ENCODE measurements at places on chromosomes 12 and 14. TPM values are rescaled to one million over a fixed set of nuclear protein-coding genes. Genes with fewer than 3 reads are reported as not detected.

The FOXM1 gene
- 38.2 TPM for total RNA-seq

DNA sequence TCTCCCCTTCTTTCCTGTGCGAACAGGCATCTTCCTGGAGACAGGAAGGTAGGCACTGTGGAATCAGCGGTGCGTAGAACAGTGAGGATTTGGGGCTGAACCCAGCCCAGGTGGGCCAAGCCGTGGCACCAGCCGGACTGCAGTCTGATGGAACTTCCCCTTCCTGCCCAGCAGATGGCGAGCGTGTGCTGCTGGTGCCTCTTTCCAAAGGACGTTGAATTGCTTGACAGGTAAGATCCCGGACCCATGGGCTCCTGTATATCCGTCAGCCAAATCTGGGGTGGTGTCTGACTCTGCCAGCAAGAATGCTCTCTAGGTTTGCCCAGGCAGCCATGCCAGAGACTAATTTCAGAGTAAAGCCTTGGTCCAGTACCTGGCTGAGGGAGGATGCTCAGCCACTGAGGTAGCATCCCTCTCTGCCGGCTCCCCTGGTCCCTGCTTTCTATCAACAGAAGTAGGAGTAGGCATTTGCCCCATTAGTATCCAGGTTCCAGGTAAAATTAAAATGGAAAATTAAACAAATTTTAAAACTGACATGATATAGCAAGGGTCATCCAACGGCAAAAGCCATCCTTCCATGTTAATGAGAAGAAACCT, 21.1 kb upstream of the KCNA5 start:
- peak; percentile 79 for DNase-seq
- peaks cover 10% of the 10 kb centered on the region for H3K4me1 ChIP-seq
- H3K36me3 ChIP-seq: no peaks in the 10 kb centered on the region
- peaks cover 6% of the 10 kb centered on the region for H3K27me3 ChIP-seq
- no peak overlapping the region for H3K4me3 ChIP-seq

GRCh38 chr12:50062728-50063460, 5.5 kb downstream of the ASIC1 start:
- H3K4me1 ChIP-seq: no peaks in the 10 kb centered on the region
- H3K27me3 ChIP-seq: peaks cover 37% of the 10 kb centered on the region
- DNase-seq: no peak
- H3K36me3 ChIP-seq: no peaks in the 10 kb centered on the region
- no peak overlapping the region for H3K27ac ChIP-seq

- H3K27ac ChIP-seq: no peak overlapping the region
- no peak overlapping the region for H3K4me3 ChIP-seq
- H3K27me3 ChIP-seq: no peaks in the 10 kb centered on the region
- no peaks in the 10 kb centered on the region for H3K36me3 ChIP-seq
- H3K4me1 ChIP-seq: no peaks in the 10 kb centered on the region
Measured at GRCh38 chr14:105884808-105885281, 358.5 kb downstream of the TMEM121 start.

All from neural progenitor cell (in vitro differentiated cells).